ENCODE measurements at places on chromosomes 4 and X. TPM values are rescaled to one million over a fixed set of nuclear protein-coding genes. Genes with fewer than 3 reads are reported as not detected.

Gene PCSK1N
- total RNA-seq = 35.7 TPM

GRCh38 chr4:132614682-132615081 lies 534.4 kb upstream of the PCDH10 start:
- DNase-seq = no peak

Gene PGAM4
- total RNA-seq = not detected

Gene POU3F4
- 6.8 TPM for total RNA-seq

Gene TENM3
- total RNA-seq = 163 TPM

DNA sequence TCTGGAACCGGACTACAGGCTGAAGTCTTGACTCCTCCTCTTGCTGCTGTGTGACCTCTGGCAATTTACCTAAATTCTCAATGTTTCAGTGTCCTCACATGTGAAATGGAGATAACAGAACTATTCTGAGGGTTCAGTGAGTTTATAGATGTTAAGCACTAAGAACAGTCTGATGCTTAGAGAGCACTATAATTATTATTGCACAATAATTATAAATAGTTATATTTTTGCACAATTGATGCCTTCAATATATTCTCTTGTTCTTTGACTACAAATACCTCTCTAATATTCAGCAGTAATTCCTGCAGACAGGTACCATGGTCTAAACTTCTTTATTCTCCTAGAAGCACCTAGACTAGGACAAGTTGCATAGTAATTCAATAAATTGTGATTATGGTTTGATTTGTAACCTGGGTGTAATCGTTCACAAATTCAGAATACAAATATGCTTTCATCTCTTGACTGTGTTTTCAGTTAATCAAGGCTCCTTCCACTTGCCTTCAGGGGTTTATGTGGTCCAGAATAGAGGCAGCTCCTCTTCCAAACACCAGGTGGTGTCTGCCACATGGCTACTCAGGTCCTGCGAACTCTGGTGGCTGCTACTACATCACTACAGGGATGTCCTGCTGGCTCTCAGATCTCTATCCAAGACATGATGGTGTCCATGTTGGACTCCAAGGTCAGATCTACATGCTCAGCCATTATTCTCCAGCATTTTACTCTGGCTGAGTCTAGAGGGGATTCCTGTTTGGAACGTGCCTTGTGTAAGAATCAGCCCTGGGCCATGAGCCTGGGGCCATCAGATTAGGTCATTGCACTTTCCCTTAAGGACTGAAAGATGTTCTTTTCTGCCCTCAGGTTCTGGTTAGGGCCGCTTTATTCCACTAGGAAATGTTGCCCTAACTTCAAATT lies 103.4 kb downstream of the QRFPR start:
- DNase-seq = no peak

GRCh38 chr4:172707622-172708021 lies 461.0 kb upstream of the GALNT7 start:
- no peak for DNase-seq

Gene AMBN
- not detected for total RNA-seq

DNA sequence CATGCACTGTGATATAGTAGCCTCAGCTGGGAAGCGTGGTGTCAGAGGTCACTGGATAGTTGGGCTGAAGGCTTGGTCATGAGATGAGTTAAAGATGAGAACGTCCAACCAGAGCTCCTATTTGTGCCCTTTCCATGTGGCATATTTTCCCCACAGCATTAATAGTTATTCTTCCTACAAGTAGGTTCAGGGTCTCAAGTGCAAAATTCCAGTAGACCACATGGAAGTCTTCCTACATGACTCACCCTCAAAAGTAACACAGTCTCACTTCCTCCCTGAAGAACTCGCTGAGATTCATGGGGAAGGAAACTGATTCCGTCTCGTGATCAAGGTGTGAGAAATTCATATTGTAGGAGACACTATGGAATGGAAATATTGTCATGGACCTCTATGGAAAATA lies 1212.5 kb upstream of the PRKX start:
- DNase-seq = no peak

Gene PHOX2B
- 0.18 TPM for total RNA-seq

DNA sequence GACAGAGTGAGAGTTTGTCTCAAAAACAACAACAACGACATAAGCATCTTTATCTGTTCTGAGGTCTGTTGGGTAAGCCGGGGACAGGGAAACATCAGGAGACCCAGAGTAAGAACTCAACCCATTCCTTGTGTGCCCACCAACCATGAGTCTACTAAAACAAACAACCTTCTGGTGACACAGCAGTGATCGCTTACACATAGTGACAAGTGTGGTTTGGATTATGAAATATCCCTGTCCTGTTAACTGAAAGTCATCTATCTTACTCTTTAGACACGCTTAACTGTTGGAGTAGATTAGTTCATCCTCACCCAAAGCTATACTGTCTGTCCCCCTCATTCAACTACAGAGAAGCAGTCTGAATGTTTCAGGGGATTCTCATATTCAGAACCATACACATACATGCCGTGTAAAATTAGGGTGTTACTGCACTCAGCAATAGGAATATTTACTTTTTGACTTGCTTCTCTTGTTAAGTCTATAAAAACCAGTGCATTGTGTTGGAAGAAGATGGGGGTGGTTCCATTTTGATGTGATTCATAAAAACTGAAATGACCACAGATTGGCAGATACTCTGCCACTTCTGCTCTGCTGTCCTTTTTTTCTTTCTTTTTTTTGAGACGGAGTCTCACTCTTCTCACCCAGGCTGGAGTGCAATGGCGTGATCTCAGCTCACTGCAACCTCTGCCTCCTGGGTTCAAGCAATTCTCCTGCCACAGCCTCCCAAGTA lies 27.4 kb downstream of the PHKA2 start:
- no peak for DNase-seq

- peak; percentile 65 for DNase-seq
Observed at GRCh38 chr4:48388525-48389154, 47.3 kb downstream of the SLAIN2 start.

GRCh38 chr4:122360754-122361153 lies 18.1 kb upstream of the ADAD1 start:
- no peak for DNase-seq

- no peak for DNase-seq
Observed at GRCh38 chr4:151013944-151014343, 1.1 kb downstream of the LRBA start.
